Small intestine (tissue), 16 donors: ENCODE measurements at places on chromosomes 7 and 10.

DNA sequence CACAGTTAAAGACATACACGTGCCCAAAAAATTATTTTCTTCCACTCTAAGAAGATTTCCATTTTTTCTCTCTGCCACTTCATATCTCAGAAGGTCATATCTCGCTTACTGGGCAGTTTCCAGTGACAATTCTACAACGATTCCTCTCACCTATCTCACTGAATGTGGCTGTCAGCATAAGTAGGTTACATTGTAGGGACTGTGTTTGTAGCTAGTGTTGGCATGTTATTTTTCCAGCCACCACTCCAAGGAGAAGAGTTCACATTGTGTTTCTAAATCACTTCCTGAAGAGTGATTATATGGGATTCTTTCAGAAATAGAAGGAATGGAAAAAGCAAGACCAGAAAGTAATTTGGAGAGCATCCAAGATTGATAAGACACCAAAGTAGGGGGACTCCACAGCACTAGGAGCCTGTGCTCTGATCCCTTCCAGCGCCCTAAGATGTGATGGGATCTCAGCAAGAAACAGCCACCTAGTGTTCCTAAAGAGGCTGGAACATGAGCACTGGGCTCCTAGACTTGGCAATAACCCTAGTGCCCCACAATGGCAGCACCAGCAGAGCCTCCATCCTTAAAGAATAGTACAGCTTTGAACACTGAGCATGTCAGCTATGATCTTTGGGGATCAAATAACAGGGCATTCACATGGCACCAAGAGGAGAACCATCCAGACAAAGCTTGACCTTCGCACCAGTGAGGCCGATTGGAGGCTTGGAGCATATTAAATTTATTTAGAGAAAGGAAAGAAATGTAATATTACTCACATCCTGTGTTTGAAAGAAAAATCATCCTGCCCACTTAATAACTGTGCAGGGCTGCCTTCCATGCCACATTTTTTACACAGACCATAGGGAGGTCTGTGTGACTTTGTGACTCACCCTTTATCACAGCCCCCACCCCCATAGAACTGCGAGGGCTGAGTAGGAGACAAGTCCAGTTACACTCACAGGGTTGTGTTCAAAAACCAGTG is 51.8 kb downstream of the CAV1 start:
- no peak overlapping the region for H3K4me3 ChIP-seq
- H3K27ac ChIP-seq = peak overlapping the region; percentile 29
- no peaks in the 10 kb centered on the region for H3K27me3 ChIP-seq
- H3K36me3 ChIP-seq = no peaks in the 10 kb centered on the region

- H3K36me3 ChIP-seq = no peaks in the 10 kb centered on the region
- DNase-seq = no peak
- H3K27me3 ChIP-seq = no peaks in the 10 kb centered on the region
Observed at GRCh38 chr10:90432866-90433265, 425.0 kb downstream of the HTR7 start.

GRCh38 chr10:3362394-3362793 is 189.8 kb upstream of the PITRM1 start:
- H3K4me3 ChIP-seq = no peak overlapping the region
- no peak for DNase-seq
- H3K27ac ChIP-seq = no peak overlapping the region

GRCh38 chr7:92850516-92850915 is 14.1 kb upstream of the CDK6 start:
- no peak overlapping the region for H3K27ac ChIP-seq
- H3K36me3 ChIP-seq = no peaks in the 10 kb centered on the region
- peaks cover 4% of the 10 kb centered on the region for H3K4me1 ChIP-seq
- no peak overlapping the region for H3K4me3 ChIP-seq

GRCh38 chr7:139706837-139707236 is 71.0 kb downstream of the HIPK2 start:
- H3K27ac ChIP-seq = no peak overlapping the region
- no peaks in the 10 kb centered on the region for H3K27me3 ChIP-seq
- H3K4me1 ChIP-seq = no peaks in the 10 kb centered on the region
- no peak overlapping the region for H3K4me3 ChIP-seq
- H3K36me3 ChIP-seq = no peaks in the 10 kb centered on the region
- DNase-seq = no peak

DNA sequence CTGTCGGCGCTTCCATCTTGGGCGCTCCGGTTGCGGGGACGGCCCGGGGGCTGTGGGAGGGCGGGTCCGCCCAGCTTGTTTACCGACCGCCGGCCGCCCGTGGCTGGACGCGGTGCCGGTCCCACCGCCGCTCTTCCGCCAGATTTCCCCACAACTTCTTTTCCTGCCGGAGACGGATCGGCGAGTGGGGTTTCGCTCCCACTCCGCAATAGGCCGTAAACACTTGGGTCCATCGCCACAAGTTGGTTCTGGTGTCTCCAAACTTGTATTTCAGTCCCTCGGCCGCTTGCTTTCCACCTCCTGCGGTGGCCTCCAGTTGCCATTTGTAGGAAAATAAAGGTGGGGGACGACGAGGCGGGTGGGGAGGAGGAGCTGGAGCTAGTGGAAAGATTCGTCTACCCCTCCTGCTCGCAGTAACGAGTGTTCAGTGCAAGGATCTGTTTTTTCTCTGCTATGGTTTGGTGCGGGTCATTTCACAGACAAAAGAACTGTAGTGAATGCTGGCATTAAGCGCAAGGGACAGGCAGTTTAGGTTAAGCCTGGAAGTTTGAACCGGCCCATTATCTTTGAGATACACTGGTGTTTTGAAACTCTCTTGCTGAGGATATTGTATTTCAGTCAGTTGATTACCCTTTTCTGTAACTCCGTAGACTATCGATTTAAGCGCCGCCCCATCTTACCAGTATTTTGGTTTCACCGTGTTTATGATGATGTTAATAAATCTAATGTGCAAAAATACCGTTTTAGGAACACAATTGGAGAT is 24.3 kb upstream of the ZRANB1 start:
- H3K27ac ChIP-seq = peak overlapping the region; percentile 99
- H3K4me3 ChIP-seq = peak overlapping the region; percentile 95
- H3K4me1 ChIP-seq = peaks cover 4% of the 10 kb centered on the region
- peak; percentile 39 for DNase-seq
- H3K27me3 ChIP-seq = no peaks in the 10 kb centered on the region
- H3K36me3 ChIP-seq = no peaks in the 10 kb centered on the region

DNA sequence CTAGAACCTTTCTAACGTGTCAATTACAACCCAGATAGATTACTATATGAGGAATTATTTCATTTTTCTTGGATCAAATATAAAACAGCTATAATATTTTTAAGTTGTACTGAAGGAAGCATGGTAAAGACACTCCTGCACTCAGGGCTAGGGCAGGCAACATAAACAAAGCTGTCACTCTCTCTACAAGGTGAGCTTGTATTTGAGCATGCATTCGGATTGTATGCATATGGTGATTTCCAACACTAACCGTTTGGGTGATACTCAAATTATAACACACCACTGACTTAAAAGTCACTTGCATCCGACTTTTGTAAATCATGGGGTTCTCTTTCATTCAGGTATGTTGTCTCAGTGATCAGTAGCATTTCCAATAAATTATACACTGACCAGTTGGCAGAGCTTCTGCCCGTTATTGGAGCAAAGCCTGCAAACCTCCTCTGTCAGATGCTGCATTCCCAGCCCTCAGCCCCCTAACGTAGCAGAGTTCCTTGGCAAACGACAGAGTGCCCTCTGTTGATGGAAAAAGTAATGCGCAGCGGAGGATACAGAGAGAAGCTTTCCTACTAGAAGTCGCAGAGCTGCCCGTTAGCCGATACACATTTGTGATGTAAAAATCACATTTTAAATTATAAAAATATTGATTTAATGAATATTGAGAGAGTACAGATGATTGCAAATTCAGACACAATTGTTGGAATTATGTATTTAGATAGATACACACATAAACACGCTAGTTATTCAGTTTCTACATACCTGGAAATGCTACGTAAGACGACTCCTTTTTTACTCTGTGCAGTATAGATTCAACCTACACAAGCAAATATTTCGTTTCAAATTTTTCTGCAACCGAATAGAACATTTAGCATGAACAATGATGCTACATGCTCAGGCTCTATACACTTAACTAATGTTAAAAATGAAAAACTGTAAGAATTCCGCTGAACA is 173.9 kb upstream of the SP4 start:
- H3K36me3 ChIP-seq = no peaks in the 10 kb centered on the region
- peaks cover 2% of the 10 kb centered on the region for H3K27me3 ChIP-seq
- no peak overlapping the region for H3K4me3 ChIP-seq
- peak; percentile 72 for DNase-seq

DNA sequence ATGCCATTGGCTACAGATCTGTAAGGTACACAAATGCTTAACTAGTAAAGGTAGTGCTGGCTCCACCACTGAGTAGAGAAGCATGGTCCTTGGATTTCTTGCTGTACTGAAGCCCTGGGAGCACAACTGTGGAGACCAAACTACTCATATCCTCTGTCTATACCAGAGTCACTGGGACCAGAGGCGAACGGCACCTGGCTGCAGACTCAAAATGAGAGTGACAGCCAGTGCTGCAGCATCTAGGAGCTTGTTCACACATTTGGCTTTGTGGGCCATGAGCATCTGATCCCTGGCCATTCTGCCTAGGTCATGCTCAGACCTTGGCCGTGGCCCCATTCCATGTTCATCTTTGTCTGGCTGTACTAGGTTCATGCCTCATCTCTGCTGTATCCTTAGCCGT is 31.9 kb downstream of the LRRC18 start:
- H3K27ac ChIP-seq = no peak overlapping the region
- no peaks in the 10 kb centered on the region for H3K27me3 ChIP-seq
- H3K36me3 ChIP-seq = peaks cover 2% of the 10 kb centered on the region
- no peak for DNase-seq
- H3K4me3 ChIP-seq = no peak overlapping the region
